ELR (cell line): ENCODE measurements at places on chromosomes 12 and 14.

DNA sequence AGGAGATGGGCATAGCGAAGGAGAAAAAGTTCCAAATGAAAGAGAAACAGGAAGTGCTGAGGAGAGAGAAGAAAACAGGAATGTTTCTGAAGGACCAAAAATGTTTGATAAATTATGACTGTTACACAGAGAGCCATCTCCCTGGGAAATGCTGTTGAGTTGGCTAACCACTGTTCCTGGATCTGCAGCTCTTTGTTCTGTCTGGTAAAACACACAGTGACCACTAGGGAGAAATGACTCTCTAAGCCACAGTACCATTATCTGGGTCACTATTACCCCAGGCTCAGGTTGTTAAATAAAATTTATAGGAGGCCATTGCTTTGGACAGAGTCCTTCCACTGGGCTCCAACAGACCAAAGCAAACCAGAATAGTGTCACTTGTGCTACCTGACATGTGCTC lies 219.3 kb downstream of the CRADD start:
- DNase-seq = peak; percentile 20

GRCh38 chr14:93319494-93319893 lies 13.3 kb downstream of the BTBD7 start:
- DNase-seq = no peak

- no peak for DNase-seq
Observed at GRCh38 chr12:21731144-21731543, 43.4 kb downstream of the KCNJ8 start.

DNA sequence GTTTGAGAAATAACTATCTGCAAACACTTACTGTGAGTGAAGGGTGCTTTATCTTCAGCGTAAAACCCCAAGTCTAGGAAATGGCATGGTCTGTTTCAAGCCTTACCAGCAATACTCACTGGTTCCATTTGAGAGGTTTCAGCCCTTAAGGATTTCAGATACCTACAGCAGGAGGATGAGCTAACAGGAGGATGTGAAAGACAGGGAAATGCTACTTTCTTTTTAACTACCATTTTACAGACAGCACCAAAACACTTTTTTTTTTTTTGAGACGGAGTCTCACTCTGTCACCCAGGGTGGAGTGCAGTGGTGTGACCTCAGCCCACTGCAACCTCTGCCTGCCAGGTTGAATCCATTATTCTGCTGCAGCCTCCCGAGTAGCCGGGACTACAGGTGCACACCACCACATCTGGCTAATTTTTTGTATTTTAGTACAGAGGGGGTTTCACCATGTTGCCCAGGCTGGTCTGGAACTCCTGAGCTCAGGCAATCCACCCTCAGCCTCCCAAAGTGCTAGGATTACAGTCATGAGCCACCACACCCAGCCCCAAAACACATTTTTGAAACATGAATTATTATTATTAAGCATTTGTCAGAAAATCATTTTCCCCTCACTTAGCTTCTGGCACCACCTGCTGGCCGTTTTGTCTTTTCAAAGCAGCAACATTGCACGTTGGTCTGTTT lies 4.6 kb downstream of the MTRFR start:
- peak; percentile 84 for DNase-seq

GRCh38 chr12:62966990-62967506 lies 32.1 kb upstream of the PPM1H start:
- no peak for DNase-seq

GRCh38 chr14:83977583-83977982 lies 1552.4 kb upstream of the FLRT2 start:
- no peak for DNase-seq

DNA sequence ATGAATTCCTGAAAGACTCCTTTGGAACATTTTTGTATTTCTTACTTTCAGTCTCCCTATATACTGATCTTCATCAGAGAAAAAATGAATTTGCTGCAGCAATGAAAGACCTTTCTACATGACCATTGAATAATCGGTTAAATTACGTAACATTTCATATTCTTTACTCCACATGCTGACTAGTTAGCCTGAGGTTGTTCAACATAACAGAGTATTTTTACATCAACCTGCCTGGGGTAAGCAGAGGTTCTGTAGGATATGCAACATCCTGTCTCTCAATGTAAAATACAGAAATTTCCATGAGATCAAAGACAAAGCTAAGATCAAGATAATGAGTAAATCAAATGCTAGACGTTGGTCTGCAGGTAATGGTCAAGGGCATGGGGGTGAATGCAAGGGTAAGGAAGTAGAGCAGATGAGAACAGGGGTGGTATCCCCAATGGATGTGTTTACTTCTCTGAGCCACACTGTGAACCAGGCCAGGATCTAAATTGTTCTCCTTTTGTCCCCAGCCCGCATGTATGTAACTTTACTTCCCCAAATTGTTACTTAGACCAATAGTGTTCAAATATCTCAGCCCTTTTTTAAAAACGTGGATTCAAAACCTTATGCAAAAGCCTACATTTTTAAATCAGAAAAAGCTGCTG lies 45.4 kb downstream of the DUSP6 start:
- no peak for DNase-seq

DNA sequence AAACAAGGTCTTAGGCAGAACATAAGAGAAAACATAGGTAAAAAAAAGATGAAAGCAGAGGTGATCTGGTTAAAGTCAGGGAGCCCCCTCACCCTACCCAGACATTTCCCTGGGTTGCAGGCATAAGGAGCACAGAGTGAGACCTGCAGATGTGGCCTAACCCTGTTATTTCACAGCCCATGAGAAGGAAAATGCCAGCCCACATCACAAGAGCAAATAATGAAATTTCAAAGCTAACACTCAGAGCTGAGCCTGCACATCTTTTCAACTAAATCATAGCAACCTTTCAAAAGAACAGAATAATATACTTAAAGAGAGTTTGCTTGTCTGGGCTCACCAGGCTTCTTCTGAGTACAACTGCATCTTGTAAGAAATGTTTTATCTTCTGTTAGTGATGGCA lies 295.4 kb downstream of the RPAP3 start:
- no peak for DNase-seq

- DNase-seq = no peak
Observed at GRCh38 chr14:79856381-79856780, 354.9 kb downstream of the DIO2 start.

DNA sequence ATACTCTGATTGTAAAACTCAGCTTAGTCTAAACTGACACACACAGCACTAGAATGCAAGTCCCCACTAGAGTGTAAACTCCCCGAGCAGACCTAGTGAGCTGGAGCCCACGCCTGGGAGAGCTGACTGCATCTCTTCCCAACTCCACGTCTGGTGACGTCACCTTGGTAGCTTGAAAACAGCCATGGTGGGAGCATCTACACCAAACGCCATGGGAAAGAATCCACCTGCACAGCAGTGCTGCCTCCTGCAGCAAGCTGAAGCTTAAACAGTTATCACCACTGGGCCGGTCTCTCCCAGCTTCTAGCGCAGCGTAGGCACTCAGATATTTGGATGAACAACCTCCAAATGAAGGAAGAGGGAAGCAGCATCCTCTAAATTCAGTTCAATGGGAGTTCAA lies 4.3 kb upstream of the PAPLN start:
- DNase-seq = no peak

DNA sequence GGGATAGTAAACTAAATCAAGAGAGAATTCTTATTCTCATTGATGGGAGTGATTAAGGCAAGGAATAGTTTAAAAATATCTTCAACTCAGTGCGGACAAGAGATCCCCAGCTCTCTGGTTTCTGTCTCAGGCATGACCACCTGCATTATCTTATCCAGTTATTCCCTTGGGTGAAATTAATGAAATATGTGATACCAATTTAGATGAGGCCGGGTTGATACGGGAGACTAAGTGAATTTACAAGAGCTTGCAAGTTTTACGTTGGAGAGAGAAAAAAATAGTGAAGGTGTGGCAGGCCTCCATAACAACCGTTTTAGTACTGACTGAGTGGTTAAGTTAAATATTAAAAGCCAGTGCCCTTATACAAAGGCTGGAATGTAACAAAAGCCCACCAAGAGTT lies 61.1 kb upstream of the PLBD1 start:
- no peak for DNase-seq

- peak; percentile 88 for DNase-seq
Observed at GRCh38 chr12:52798671-52799504, 3.0 kb upstream of the KRT3 start.

GRCh38 chr14:93032421-93032936 lies 83.2 kb downstream of the ITPK1 start:
- DNase-seq = no peak

DNA sequence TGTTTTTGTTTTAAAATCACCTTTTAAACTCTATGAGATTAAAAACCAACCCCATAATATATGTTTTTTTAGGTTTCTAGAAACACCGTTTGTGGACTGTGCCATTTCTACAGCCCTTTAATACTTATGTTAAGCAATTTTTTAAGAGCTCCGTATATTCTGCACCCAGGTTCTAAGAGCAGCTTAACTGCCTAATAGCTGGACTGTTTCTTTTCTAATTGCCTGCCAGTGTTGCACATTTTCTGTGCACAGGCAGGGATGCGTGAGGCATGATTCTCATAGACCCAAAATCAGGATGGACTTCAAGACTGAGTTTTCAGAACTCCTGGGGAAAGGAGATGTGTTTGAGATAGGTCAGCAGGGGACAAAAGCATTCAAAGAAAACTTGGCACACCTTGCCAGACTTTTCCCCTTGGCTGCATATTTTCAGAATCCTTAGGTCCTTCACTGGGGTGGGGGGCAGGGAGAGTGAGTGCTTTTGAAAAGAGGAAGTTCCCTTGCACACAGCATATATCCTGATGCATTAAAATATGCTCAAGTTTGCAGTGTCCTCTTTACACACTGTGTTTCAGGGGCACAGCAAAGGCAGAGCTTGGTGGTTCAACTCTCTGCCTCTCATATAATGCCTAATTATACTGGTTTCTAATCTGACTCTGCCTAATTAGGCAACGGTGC lies 27.9 kb downstream of the TMEM30B start:
- no peak for DNase-seq

- DNase-seq = no peak
Observed at GRCh38 chr12:56462565-56462964, 5.8 kb upstream of the SPRYD4 start.

DNA sequence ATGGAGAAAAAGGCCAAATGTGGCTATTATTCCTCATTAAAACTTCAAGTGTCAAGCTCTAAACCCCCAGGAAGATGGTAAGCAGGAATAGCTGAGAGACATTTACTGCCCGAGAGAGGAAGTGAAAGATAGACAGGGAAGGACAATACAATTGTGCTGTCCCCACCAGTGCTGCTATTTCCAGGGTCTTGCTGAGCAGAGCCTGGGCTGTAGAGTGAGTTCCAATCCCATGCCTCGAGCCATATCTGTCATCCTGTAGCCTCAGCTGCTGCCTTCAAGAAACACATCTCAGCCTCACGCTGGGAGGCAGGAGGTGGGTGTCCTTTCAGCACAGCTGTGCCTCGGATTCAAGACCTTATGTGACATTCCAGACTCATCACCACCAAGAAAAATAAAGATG lies 114.0 kb downstream of the RPAP3 start:
- no peak for DNase-seq

DNA sequence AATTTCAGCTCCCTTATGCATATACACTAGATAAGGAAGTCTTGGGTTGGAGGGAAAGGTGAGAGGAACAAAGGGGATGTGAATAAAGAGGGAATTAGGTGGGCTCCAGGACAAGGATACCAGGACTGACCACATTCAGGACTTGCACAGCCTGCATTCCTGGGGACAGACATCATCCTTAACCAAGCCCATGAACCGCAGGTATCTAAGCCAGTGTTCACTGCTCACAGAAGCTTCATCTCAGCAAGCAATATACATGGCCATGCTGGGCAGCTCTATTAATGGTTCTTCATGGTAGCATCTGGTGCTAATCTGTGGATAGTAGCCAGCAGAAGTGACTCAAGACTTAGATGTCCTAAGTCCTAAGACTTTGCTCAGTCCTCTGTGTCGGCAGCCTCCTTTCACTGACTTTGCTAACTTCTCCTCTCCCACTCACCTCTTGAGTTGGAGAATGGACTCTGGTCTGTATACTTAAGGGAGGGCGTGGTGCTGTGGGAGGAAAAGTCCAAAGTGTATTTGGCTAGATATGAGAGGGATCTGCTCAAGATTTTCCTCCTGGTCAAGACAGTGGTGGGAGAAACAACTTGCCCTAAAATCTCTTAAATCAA lies 136.1 kb downstream of the ASCL1 start:
- no peak for DNase-seq

GRCh38 chr12:14540801-14541462 lies 26.8 kb downstream of the PLBD1 start:
- DNase-seq = no peak

GRCh38 chr14:74557691-74558090 lies 54.3 kb downstream of the LTBP2 start:
- no peak for DNase-seq

DNA sequence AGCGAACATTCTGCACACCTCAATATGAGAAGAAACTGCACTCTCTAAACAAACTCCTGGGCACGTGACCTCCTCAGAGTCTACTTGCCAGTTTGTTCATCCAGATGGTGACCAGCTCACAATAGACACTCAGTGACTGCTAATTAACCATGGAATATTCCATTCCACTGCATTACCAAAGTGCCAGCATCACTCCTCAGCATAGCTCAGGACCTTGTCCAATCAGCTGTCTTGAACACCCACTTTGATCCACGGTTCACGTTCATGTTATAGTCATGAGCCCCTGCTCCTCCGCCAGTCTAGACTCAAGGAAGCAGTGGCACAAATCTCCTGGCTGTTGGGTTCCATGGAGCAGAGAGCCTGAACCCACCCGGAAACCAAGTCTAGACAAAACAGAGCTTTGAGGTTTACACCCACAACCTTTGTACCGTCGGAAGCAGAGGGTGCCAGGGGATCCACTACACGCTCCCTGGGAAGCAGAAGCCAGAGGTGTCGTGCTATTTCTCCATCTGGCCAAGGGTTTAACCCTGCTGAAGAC lies 285.3 kb downstream of the ZFP36L1 start:
- DNase-seq = no peak

DNA sequence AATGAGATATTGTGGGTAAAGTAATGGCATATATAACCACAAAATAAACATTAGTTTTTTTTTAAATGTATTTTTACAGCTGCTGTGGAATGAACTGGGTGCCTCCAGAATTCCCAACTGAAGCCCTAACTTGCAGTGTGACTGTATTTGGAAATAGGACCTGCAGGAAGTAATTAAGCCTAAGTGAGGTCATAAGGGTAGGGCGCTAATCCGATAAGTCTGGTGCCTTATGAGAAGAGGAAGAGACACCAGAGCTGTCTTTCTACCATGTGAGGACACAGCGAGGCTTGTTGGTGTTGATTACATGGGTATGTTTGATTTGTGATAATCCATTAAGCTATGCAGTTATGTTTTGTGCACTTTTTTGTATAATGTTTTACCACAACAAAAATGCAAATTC lies 136.8 kb downstream of the TPH2 start:
- no peak for DNase-seq
